Uterus (tissue), 4 donors: ENCODE measurements at places on chromosomes 12 and 14. TPM values are rescaled to one million over a fixed set of nuclear protein-coding genes. Genes with fewer than 3 reads are reported as not detected.

DNA sequence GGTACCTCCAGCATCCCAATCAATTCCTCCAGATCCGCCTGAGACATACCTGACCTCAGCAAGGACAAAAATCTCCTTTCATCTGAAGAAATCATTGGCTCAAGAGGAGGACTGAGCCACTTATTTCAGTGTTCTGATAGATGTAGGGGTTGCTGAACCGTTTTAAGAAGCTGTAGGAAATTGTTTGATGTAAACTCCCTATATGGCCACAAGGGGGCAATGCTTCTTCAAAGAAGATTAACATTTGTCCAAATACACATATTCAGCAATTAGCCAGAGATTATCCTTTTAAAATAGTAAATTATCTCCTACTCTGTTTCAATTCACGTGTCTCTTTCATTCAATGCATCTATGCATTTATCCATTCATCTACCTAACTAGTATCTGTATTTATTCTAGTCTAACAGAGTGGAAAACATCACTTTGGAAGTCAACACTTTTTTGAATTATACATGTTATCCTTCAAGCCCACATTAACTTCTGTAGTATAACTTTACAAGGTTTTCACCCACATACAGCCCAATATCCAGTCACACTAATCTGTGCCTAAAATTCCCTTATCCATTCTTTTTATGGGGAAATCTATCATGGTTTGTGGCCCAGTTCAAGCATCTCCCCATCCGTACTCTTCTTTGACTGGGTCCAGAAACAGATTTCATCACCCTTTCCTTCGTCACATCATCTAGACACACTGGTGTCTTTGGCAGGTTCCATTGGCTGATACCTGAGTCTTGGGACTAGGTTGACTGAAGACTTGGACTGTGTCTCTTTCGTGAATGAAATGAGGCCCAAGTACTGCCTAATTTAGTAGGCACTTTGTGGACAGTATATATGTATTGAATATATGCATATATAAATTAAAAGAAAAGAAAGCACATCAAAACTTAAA is 411.0 kb upstream of the OR4E1 start:
- no peaks in the 10 kb centered on the region for H3K36me3 ChIP-seq
- H3K4me1 ChIP-seq: peaks cover 5% of the 10 kb centered on the region
- H3K27ac ChIP-seq: no peak overlapping the region
- no peak for DNase-seq

GRCh38 chr14:52014601-52015267 is 25.4 kb downstream of the RTRAF start:
- no peak overlapping the region for H3K27ac ChIP-seq
- H3K36me3 ChIP-seq: no peaks in the 10 kb centered on the region
- no peaks in the 10 kb centered on the region for H3K4me1 ChIP-seq
- no peak overlapping the region for H3K4me3 ChIP-seq

- H3K27ac ChIP-seq: no peak overlapping the region
- no peaks in the 10 kb centered on the region for H3K36me3 ChIP-seq
- H3K4me1 ChIP-seq: no peaks in the 10 kb centered on the region
- DNase-seq: no peak
- H3K27me3 ChIP-seq: peaks cover 5% of the 10 kb centered on the region
Measured at GRCh38 chr14:69259168-69259526, 811 bp upstream of the GALNT16 start.

GRCh38 chr14:68780358-68781160 is 12.3 kb downstream of the ZFP36L1 start:
- DNase-seq: peak; percentile 84
- peaks cover 32% of the 10 kb centered on the region for H3K4me1 ChIP-seq
- no peak overlapping the region for H3K4me3 ChIP-seq
- peak overlapping the region; percentile 90 for H3K27ac ChIP-seq
- no peaks in the 10 kb centered on the region for H3K27me3 ChIP-seq

Gene WIF1
- not detected for total RNA-seq

- H3K27me3 ChIP-seq: no peaks in the 10 kb centered on the region
- no peak overlapping the region for H3K27ac ChIP-seq
- no peak overlapping the region for H3K4me3 ChIP-seq
- H3K36me3 ChIP-seq: no peaks in the 10 kb centered on the region
- H3K4me1 ChIP-seq: no peaks in the 10 kb centered on the region
Measured at GRCh38 chr12:102372087-102372486, 108.3 kb downstream of the IGF1 start.
